Right ventricle myocardium superior (tissue), 1 donor: ENCODE measurements at places on chromosomes 16 and 17. TPM values are rescaled to one million over a fixed set of nuclear protein-coding genes. Genes with fewer than 3 reads are reported as not detected.

GRCh38 chr16:48194828-48195556, 39.2 kb upstream of the ABCC12 start:
- no peak for DNase-seq

The CEMP1 gene
- not detected for total RNA-seq

DNA sequence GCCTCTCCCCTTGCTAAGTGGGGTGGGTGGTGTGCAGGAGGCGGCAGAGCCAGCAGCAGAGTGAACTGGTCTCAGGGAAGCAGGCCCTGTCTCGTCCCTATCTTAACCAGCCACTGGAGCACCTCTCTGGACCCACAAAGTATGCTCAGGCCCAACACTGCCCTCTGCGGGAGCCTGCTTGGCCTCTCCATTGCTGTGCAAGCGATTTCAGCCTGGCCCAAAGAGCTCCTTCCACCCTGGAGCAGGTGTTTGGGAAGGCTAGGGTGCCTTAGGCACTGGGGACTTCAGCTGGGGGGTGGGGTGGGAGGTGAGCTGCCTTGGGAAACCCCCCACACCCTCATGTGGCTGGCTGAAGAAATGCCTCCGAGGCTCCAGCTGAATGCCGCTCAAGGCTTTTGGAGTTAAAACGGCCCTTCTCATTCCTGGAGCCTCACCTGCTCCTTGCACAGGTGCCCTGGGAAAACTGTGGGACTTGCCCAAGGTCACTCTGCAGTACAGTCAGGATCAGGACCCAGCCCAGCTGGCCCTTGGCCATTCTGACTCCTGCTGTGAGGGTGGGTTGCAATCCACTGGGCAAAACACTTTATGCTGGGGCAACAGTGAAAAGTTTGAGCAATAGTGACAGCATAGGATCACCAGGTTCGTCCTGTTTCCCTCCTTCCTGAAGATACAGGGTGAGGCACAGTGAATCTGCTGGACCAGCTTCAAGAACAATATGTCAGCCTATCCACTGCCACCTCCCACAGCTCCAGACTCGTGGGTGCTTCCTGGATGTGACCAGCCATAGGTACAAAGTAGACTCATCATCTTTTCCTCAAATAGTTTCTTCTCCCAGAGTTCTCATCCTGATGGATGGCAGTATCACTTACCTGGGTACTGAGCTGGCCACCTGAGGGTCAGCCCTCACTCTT, 5.9 kb upstream of the UBE2O start:
- DNase-seq: peak; percentile 71

The AGRP gene
- total RNA-seq: not detected

GRCh38 chr17:74042744-74043486, 160.6 kb upstream of the RPL38 start:
- no peak for DNase-seq

GRCh38 chr17:27748360-27748825, 51.9 kb downstream of the NOS2 start:
- DNase-seq: no peak

- no peak for DNase-seq
Measured at GRCh38 chr16:17382514-17382913, 88.2 kb downstream of the XYLT1 start.

DNA sequence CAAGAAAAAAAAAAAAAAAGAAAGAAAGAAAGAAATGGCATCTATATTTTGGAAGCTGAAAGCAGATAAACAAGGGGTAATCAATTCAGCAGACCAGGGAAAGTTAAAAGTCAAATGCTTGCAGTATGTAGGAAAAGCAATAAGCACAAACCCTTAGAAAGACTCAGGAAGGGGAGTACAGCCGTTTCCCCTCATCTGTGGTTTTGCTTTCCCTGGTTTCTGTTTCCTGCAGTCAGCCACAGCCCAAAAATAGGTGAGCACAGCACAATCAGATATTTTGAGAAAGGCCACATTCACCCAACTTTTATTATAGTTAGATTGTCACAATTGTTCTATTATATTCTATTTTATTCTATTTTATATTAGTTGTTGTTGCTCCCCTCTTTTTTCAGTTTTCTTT, 14.4 kb upstream of the ALOX12 start:
- DNase-seq: no peak

GRCh38 chr17:33523577-33523981, 230.5 kb upstream of the ASIC2 start:
- no peak for DNase-seq

The TSPOAP1 gene
- 13.6 TPM for total RNA-seq

DNA sequence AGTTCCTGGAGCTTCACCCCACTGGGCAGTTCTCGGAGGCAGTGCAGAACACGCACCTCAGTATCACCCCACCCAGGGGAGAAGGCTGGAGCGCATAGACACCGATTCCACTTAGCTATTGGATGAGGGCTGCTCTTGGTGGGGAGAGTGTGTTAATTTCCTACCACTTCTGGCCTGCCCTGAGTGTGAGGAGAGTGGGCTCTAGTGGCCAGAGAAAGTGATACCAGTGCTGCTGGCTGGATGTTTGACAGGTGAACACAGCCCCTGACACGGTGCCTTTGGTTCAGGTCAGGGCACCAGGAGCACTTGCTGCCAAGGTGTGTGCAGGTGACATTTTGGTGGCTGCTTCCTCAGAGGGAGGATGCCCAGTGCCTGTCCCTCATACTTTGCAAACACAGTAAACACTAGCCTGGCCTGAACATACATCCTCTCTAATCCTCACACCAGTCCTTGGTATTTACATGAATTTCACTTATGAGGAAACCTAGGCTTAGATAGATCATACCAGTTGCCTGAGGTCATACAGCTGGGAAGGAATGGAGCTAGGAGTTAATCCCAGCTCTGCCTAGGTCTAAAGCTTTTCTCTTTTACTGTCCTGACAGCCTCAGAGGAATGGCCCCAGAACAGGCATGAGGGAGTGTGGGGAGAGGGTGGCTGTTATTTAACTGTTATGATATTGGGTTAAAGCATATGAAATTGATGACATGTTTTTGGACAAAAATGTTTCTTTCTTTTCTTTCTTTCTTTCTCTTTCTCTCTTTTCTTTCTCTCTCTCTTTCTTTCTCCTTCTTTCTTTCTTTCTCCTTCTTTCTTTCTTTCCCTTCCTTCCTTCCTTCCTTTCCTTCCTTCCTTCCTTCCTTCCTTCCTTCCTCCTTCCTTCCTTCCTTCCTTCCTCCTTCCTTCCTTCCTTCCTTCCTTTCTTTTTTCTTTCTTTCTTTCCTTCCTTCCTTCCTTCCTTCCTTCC, 21.0 kb upstream of the ITGAX start:
- DNase-seq: no peak

DNA sequence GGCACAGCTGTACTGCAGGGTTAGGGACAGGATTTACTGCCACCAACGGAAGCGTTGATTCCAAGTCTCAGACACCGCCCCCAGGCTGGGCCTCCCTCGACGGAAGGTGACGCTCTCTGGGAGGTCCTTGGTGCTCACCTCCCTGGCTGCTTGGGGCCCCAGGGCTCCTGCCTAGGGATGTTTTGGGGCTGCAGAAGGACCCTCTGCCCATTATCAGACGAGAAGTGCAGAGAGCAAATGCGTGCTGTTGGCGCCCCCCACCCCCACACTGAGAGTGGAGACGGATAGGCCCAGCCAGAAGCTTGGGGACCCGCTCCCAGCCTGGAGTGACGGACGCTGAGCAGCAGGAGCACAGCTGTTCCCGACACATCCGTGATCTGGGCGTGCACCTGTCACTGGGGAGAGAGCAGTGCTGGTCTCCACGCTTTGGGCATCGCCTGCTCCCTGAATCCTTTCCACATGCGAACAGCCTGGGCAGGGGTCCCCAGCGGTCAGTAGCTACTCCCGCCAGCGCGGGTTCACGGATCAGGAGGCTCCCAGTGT, 5.1 kb upstream of the SOX8 start:
- no peak for DNase-seq

The OTOP3 gene
- not detected for total RNA-seq

- DNase-seq: no peak
Measured at GRCh38 chr17:67729903-67730302, 12.2 kb downstream of the NOL11 start.

DNA sequence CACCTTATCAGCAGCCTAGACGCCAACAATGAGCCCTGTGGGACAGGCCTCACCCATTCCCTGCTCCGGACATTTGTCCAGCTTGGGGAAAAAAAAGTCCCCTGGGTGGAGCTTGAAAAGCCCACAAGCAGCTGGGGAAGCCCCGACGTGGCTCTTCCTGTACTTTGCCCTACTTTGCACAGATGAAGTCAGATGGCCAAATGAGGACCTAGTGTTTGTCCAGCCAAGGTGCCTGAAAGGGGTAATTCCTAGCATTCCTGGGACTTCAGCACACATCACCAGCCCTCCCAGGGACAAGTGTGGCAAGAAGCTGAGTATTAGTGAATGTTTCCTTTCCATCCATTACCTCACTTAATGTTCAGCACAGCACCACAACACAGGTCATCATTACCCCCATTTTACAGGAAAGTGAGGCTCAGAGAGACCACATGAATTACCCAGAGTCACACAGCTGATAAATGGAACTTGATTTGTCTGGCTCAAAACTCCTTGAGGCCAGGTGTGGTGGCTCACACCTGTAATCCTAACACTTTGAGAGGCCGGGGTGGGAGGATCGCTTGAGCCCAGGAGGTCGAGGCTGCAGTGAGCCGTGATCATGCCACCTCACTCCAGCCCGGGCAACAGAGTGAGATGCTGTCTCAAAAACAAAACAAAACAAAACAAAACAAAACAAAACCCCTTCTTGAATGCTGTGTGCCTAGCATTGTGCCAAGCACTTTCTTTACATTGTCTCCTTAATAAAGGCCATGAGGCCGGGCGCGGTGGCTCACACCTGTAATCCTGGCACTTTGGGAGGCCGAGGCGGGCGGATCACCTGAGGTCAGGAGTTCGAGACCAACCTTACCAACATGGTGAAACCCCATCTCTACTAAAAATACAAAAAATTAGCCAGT, 19.9 kb upstream of the PLLP start:
- DNase-seq: peak; percentile 48

The PPM1D gene
- 7.8 TPM for total RNA-seq

- DNase-seq: no peak
Measured at GRCh38 chr16:71796501-71797097, 12.0 kb downstream of the AP1G1 start.

- no peak for DNase-seq
Measured at GRCh38 chr16:75333721-75334163, 82.3 kb upstream of the BCAR1 start.

- no peak for DNase-seq
Measured at GRCh38 chr17:44212507-44213402, 6.7 kb downstream of the UBTF start.

GRCh38 chr17:6276711-6277110, 158.2 kb downstream of the AIPL1 start:
- no peak for DNase-seq

The KCNG4 gene
- not detected for total RNA-seq

DNA sequence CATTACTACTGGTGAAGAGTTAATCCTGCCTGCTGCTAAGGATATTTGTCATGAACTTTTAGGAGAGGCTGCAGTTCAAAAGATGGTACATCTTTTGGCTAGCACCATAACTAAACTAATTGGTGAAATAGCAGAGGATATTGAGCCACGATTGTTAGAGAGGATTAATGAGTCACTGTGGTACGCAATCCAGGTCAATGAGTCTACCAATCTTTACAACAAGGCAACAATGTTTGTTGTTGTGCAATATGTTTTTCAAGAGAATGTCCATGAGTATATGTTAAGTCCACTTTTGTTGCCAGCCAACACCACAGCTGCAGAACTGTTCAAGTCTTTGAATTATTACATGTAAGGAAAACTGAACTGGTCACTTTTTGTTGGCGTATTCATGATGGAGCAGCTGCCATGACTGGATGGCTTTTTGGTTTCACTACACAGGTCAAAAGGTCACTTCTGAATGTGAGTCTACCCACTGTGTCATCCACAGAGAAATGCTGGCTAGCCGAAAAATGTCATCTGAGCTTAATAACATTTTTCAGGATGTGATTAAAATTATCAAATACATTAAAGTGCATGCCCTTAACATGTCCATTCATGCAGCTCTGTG, 402.6 kb upstream of the KIF2B start:
- no peak for DNase-seq

The ZNF597 gene
- 1.5 TPM for total RNA-seq

DNA sequence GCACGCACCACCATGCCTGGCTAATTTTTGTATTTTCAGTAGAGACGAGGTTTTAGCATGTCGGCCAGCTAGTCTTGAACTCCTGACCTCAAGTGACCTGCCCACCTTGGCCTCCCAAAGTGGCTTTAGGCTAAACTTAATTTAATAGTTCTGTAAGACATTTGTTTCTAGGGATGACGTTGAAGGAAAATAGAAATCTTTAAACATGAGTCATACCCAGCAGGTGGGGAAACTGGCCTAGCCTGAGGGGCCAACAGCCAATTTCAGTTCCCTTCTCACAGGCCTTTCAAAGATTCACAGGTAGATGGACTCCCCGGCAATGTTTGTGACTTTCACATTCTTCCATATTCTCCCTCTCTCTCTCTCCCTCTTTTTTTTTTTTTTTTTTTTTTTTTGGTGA, 18.1 kb upstream of the ITPRIPL2 start:
- no peak for DNase-seq
